WTC11 (cell line): ENCODE measurements at places on chromosomes 12 and 14.

DNA sequence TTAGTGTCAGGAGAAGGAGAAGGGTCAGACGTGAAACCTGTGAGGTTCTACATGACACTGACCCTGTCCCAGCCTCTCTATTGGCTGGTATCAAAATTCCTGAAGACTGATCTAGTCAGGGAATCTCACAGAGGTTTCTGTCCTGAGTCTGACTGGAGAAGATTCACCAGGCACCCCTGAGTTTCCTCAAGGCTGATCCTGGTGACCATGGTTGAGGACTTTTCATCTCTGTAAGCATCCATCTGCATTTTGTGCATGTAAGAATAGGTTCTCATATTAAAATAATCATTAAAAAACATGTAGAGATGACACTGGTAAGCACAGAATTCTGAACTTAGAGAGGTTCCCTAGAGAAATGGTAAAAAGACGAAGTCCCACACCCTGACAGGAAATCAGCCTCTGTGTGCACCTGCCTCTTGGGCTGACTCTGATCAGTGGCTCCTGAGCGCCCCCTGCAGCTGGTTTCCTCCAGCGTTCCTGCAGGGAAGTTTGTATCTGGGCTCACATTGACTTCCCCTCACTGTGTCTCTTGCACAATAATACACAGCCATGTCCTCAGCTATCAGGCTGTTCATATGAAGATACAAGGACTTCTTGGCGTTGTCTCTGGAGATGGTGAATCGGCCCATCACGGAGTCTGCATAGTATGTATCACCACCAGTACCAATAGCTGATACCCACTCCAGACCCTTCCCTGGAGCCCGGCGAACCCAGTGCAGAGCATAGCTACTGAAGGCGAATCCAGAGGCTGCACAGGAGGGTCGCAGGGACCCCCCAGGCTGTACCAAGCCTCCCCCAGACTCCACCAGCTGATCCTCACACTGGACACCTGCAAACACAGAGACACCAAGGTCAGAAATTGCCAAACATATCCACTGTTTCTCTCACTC is 991.9 kb downstream of the TMEM121 start:
- no peak for DNase-seq

- no peak for DNase-seq
These were observed 112.4 kb downstream of the TMEM132D start for GRCh38 chr12:129791396-129791795.

DNA sequence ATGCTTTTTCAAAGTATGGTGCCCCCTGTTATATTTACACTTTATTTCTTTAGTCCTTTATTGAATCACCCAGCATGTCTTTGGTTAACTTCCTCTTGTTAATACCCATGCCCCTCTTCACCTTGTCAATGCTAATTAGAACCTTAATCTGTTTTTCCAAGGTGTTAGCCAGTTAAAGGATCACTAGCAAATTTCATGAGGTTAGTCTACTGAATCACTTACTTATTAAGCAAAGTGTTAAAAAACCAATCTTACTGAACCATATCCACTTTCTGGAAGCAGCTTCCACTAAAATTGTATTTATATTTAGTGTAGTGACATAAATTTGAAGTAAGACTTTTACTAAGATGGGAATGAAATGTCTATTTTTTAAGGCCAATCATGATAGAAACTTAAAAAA is 27.9 kb downstream of the TAOK3 start:
- DNase-seq = no peak

DNA sequence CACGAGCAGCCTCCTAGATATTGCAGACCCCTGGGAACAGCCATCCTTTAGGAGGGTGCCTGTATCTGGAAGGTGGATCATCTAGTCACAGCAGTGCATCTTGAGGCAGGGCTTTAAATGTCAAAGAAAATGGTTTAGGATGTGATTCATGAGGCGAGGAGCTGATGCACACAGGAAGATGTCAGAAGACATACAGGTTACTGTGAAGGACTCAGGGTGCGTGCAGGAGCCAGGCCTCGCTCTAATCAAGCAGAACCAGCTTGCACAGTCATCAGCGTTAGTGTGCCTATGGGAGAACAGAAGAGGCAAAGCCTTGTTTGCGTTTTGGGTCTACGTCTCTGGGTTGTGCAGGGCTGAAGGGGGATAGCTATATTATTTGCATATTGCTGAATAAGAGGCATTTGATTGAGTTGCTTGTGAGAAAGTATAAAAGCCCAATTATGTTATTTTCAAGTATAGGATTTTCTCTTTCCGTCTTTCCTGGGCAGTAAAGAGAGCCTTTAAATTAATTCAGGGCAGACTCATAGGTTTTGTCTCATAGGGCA is 77.3 kb upstream of the RPH3A start:
- DNase-seq = no peak

DNA sequence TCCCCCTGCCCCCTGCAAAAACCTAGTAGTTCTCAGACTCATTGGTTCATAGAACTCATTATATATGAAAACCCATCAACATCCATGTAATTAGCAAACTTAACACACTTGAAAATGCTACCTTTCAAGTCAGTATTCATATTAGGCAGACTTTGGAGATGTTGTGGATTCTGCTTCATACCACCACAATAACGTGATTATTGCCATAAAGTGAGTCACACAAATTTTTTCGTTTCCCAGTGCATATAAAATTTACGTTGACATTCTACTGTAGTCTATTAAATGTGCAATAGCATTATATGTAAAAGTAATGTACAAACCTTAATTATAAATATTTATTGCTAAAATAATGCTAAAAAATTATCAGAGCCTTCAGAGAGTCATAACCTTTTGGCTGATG is 654.0 kb downstream of the DIO2 start:
- no peak for DNase-seq

- peak; percentile 43 for DNase-seq
These were observed 798 bp upstream of the RASAL1 start for GRCh38 chr12:113136128-113136989.

DNA sequence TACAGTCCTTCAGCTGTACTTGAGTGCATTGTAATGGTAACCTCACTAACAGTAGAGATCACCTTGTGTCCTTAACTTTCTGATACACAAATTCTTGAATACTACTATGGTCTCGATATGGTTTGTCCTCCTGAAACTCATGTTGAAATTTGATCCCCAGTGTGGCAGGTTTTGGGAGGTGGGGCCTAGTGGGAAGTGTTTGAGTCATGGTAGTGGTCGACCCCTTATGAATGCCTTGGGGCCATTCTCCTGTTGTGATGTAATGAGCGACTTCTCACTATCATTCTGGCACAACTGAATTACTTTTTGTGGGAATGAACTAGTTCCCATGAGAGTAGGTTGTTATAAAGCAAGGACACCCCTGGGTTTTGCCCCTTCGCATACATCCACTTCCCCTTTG is 52.3 kb downstream of the IPO8 start:
- no peak for DNase-seq

GRCh38 chr14:32432813-32433538 is 103.9 kb downstream of the AKAP6 start:
- DNase-seq = no peak

GRCh38 chr12:69108037-69108436 is 131.3 kb upstream of the CPSF6 start:
- no peak for DNase-seq

GRCh38 chr12:3603576-3603975 is 112.6 kb downstream of the PRMT8 start:
- no peak for DNase-seq

- no peak for DNase-seq
These were observed 49.9 kb downstream of the BORCS5 start for GRCh38 chr12:12406762-12407161.

DNA sequence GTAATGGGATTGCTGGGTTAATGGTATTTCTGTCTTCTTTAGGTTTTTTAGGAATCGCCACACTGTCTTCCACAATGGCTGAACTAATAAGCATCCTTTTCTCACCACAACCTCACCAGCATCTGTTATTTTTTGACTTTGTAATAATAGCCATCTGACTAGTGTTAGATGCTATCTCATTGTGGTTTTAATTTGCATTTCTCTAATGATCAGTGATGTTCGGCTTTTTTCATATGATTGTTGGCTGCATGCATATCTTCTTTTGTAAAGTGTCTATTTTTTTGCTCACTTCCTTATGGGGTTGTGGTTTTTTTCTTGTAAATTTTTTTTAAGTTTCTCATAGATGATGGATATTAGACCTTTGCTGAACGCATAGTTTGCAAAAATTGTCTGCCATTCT is 377.9 kb downstream of the GALC start:
- no peak for DNase-seq

DNA sequence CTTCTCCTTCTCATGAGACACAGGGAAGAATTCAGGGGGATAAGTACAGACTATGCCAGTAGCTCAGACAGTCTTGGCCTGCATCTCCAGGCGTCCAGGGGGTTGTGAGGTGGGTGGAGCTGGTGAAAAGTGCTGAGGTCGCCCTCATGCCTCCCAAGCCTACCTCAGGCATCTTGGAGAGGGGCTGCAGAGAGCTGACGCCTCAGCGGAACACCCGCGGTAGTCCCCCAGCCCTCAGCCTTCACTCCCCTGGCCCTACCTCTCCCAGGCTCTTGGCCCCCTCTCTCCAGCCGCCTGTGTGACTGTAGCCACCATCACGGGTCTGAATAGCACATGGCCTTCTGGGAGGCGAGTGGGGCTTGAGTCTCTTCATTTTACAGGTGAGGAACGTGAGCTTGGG is 59.8 kb upstream of the DLK1 start:
- DNase-seq = no peak

- DNase-seq = no peak
These were observed 269.4 kb downstream of the RGS6 start for GRCh38 chr14:72201645-72202044.

GRCh38 chr12:49260166-49260565 is 4.7 kb upstream of the TUBA1C start:
- DNase-seq = no peak

DNA sequence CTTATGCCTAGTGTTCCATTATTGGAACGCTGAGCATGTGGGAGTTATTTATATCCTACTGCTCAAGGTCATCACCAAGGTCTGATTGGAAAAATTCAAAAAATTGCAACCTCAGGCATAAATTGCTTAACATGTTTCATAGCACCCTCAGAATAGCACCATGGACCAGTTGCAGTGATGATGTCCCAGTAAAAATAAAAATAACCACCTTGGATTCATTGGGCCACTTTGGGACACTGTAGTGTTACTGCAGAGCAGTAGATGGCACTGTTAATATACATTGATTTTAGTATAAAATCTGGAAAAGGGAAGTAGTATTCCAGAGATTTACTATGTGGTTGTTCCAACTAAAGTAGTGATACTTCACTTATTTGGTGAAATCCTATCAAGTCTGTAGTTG is 31.0 kb upstream of the PTCSC3 start:
- DNase-seq = no peak

DNA sequence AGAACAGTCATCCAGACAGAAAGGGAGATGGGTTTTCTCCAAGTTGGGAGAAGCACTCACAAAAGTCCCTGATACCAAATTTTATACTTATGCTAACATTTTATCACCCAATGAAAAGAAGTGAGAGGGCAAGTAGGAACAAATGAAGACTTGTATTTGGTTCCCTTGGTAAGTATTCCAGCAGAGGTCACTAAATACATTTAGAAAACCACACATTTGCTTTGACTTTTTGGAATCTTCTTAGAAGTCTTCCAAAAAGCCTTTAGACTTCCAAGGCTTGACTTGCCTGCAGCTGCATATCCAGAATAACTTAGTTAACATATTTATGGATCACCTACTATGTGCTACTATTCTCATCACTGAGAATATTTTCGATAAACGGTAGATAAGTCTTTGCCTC is 3.1 kb upstream of the GYS2 start:
- no peak for DNase-seq

DNA sequence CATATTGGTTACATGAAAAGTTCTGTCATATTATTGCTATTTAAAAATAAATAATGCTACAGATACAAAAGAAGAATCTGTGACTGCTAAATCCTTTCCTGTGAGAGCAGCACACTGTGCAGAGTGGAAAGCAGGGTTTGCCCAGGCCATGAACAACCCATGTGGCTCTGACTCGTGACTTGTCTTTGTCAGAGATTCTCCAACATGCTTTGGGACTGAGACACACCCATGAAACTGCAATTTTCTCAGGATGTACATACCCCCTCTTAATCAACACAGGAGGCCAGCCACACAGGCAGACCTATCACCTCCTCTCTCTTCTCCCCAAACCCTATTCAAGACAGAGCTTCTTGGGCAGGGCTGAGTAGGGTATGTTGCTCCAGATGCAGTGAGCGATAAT is 96.8 kb upstream of the NTF3 start:
- no peak for DNase-seq
